ENCODE measurements at places on chromosomes 1 and 21. TPM values are rescaled to one million over a fixed set of nuclear protein-coding genes. Genes with fewer than 3 reads are reported as not detected.
A peak's percentile ranks its signal among the peaks of the same experiment; 100 is the strongest.

- no peak for DNase-seq
Measured at GRCh38 chr1:200027264-200027823, at the start of gene NR5A2. NR5A2 (plus strand) TSS chr1:200027710; CDS start chr1:200027848, 138 bp downstream.

The KCNQ4 gene
- 0.05 TPM for total RNA-seq

DNA sequence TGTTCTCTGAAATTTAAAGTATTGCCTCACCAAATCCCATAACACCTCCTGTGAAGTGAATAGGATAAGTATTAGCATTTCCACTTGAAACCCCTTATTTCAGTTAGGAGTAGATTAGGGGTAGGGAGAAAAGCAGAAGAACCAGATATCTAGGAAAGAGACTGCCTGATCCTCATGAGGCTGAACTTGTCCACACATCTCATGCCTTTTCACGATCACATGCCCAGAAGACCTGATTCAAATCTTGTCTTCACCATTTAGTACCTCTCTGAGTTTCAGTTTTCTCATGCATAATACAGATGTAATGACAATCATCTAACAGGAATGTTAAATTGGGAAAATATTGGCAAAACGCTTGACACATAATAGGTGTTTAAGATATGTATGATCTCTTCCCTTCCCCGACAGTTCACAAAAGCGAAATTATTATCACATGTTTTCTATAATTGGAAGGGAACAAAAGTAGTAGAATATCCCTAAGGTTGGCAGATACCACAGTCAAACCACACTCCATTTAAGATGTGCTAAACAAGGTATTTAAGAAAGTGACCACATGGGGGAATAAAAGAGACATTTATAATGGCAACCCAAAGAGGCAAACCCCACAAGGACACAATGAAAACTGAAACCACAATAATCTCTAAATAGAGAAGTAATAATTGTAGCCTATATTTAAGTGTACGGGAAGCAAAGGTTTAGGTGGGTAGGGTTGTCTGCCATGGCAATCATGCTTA is 25.2 kb downstream of the GFI1 start:
- DNase-seq: no peak

The IFNLR1 gene
- not detected for total RNA-seq

The TMEM81 gene
- 2.3 TPM for total RNA-seq

DNA sequence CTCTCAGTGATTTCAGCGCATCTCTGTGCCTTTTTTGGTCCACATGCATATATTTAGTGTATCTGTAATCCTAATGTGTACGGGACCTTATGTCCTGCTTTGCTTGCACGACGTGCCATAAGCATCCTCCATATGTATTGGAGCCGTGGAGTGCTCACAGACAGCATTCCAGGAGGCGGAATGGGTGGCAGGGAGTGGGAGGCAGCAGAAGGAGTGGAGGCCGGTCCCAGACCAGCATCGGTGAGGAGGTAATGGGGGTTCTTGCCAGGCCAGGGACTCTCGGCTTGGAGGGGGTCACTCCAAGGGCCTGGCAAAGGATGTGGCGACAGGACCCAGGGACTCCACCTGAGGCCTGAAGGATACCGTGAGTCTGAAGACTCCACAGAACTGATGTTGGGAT is 185.0 kb downstream of the CAMTA1 start:
- no peak for DNase-seq

DNA sequence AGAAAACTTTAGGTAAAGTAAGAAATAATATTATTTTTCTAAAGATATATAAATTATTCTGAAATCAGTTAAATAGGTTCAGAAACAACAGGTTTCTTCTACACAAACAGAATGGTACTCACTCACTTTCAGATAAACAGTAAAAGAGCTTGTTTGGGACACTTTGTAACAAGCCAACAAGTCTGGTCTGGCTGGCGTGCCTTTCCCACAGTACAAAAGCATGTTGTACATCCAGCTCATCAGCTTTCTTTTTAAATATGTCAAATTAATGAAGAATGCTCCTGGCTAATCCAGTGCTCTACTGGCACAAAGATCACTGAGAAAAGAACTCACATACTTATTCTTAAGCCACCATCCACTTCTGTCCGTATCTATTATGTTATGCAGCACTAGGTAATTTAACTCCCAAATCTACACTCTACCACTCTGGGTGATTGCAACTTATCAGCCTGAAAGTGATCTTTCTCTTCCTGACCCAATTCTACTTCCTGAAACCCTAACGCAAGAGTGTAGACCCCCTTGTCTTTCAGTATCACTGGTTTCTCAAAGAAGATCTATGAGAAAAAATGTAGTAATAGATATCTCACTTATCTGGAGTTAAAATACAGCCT is 32.6 kb downstream of the TRIT1 start:
- DNase-seq: no peak

The IGSF5 gene
- not detected for total RNA-seq

DNA sequence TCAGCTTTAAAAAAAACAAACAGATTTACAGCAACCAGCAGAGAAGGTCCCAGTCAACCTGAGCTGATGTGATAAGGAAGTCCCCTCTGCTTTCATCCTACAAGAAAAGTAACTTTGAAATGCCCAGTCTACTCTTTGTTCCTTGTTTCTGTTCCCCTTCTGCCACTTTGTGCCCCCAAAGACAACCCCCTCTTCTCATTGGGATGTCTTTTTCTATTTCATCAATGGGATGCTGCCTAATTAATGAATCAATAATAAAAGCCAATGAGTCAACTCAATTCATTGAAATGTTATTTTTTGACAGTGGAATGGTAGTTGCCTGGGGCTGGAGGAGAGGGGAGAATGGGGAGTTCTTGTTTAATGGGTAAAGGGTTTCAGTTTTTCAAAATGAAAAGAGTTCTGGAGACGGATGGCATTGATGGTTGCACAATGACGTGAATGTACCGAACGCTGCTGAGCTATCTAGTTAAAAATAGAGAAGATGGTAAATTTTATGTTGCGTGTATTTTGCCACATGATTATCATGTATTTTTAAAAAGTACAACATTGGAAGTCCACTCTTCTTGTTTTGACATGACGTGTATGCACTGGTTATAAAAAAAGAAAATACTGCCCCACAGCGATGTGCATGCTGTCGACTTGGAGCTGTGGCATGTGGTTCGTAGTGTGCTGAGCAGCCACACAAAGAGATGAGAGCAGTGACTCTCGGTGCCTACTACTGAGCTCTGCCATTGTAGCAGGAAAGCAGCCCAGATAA is 22.4 kb upstream of the PADI2 start:
- DNase-seq: no peak

DNA sequence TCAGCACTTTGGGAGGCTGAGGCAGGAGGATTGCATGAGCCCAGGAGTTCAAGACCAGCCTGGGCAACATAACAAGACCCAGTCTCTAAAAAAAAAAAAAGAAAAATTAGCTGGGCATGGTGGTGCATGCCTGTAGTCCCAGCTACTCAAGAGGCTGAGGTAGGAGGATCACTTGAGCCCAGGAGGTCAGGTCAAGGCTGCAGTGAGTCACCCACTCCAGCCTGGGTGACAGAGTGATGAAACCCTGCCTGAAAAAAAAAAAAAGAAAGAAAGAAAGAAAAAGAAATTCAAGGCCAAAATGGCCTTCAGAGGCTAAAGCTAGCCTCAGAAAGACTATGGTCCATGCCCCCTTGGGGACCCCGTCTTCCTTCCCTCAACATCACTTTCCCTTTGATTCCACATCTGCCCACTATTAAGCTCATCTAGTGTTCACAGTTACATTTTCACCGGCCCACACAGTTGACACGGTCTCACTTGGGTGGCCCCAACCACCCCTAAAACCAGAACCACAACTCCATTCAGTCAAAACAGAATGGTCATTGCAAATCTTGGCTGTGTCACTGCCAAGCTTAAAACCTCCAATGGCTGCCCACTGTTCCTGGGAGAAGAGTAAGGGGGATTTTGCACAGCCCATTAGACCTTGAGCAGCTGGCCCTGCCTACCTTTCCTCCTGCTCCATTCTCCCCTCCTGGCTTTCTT is 2.1 kb upstream of the CAPN8 start:
- peak; percentile 37 for DNase-seq

GRCh38 chr1:41517062-41517438 is 32.6 kb upstream of the EDN2 start:
- DNase-seq: no peak

The PRKCZ gene
- 0.58 TPM for total RNA-seq

The KIF14 gene
- total RNA-seq: 32.2 TPM

The DR1 gene
- total RNA-seq: 117 TPM

DNA sequence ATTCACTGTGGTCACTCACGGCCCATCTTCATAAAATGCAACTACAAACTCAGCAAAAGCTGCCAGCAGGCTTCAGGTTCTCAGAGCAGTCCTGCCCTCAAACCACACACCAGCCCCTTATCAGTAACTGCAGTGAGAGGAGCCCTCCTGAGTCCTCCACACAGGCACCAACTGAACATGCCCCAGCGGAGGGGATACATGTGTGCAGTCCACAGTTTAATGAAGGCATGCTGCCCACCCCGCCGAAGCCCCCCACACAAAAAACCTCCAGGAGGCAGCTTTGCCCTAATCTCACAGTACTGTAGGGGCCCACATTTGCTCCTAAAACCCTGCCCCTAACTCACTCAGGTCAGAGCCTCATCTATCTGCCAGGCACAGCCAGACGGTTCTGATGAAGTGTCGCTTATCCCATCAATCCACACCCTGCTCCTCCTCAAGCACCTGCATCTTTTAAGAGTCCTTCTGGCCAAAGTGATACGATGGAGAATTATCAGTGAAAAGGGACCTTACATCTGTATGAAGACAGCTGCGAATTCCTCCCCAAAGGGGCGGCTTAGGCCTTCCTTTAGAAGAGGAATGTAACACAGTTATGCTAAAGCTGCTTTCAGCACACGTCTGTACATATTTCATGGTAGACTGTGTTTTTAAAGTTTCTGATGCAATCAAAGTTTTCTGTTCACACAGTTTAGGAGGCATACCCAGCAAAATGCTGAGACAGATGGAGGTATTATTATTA is 3.5 kb downstream of the ABCB10 start:
- DNase-seq: no peak

The VAV3 gene
- not detected for total RNA-seq

DNA sequence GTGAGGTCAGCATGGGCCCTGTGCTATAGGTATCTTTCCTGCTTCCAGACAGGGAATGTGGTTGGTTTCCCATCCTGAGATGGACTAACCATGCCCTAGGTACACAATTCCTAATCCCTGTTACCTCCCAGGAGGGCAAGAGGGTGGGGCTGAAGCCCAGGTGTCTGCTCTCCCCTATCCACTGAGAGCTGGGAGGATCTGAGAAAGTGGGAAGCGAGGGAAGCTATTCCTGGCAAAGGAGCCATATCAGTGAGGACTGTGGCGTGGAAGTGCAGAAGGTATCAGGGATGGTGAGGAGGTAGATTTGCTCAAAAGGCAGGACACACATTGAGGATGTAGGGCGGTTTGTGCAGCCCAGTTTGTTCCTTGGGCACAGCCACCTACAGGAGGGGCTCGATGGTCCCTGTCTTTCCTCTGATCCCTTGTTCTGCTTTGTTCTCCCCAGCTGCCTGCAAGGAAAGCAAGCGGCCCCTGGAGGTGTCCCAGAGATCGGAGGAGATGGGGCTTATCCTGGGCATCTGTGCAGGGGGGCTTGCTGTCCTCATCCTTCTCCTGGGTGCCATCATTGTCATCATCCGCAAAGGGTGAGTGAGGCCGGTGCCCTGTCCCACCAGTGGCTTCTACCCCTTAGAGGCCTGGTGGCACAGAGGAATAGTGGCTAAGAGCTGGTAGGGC is 48.1 kb downstream of the PTPRU start:
- no peak for DNase-seq

DNA sequence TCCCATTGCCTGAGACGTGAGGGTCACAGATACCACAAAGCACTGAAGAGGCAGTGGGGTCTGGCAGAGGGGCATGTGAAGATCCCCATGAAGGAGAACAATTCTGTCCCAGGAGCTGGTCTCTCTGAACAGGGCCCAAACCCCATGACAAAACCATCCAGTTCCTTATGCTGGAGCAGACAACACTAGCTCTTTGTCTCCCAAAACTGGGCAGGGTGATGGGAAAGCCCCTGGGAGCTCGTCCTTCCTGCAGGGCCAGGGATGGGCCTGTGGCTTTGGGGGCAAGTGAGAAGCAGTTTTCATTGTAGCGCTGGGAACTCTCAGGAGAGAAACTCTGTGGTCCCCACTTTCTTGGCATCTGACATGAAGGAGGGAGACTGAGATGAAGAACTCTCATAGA is 8.8 kb downstream of the ETV3L start:
- DNase-seq: no peak

DNA sequence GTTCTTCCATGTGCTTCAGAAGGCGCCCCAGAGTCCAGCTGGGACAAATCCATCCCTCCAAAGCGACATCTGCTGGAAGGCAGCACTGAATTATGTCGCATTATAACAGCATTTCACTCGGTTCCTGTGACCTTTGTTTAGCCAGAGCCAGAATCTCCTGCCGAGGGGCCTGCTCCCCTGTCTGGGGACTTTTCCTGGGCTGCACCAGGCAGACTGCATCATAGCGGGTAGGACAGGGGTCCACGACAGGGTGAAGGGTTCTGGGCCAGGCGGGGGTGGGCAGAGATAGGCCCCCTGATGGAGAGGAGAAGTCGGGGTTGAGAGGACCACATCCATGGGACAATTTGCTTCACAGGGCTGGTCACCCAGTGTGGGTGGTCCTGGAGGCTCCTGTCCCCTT is 276.9 kb downstream of the MATN1 start:
- peak; percentile 28 for DNase-seq

- no peak for DNase-seq
Measured at GRCh38 chr1:11518791-11519628, 40.1 kb downstream of the DISP3 start.

The RBM11 gene
- total RNA-seq: not detected

- DNase-seq: no peak
Measured at GRCh38 chr1:187266051-187266450, 437.3 kb downstream of the PLA2G4A start.

- DNase-seq: no peak
Measured at GRCh38 chr1:145993618-145994390, 2.6 kb downstream of the TXNIP start.

The OR2T29 gene
- not detected for total RNA-seq

DNA sequence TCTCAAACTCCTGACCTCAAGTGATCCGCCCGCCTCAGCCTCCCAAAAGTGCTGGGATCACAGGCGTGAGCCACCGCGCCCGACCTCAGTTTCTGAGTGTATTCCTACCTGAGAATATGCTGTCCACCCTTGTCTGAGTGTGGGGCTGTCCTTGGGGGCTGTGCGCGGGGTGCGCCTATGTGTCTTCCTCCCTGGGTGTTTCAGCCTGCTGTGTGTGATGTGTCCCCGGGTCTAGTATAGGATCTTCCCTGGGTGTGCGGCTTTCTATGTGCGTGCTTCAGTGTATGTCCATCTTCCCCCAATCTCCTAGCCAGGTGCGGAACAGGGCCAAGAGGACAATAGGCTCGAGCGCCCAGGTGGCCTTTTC is 8.3 kb upstream of the ID3 start:
- no peak for DNase-seq

The PTGER3 gene
- 14.9 TPM for total RNA-seq

DNA sequence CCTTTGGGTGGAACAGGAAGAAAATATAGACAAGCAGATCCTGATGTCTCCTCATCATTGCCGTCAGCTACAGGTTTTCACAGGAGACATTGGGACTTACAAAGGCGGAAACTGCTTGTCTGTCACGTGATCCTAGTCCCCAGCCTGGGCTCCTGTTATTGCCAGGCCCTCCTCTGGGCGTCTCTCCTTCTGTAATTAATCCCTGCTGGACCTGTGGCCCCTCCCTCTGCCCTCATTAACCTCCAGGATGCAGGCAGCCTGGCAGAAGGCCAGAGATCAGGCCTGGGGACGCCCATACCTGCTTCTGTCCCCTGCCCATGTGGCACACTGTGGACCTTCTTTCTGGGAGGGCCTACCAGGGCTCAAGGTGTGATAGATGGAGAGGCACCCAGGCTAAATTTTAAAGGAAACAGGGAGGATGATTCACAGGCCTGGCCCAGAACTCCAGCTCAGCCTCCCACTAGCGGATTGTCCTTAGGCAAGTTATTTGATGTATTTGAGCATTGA is 2.4 kb downstream of the S100A5 start:
- no peak for DNase-seq

- no peak for DNase-seq
Measured at GRCh38 chr1:85911742-85912141, 203.5 kb upstream of the ZNHIT6 start.
